ENCODE measurements at places on chromosomes 12 and 14.

GRCh38 chr12:58167622-58168021 lies 226.3 kb downstream of the ATP23 start:
- DNase-seq = no peak

DNA sequence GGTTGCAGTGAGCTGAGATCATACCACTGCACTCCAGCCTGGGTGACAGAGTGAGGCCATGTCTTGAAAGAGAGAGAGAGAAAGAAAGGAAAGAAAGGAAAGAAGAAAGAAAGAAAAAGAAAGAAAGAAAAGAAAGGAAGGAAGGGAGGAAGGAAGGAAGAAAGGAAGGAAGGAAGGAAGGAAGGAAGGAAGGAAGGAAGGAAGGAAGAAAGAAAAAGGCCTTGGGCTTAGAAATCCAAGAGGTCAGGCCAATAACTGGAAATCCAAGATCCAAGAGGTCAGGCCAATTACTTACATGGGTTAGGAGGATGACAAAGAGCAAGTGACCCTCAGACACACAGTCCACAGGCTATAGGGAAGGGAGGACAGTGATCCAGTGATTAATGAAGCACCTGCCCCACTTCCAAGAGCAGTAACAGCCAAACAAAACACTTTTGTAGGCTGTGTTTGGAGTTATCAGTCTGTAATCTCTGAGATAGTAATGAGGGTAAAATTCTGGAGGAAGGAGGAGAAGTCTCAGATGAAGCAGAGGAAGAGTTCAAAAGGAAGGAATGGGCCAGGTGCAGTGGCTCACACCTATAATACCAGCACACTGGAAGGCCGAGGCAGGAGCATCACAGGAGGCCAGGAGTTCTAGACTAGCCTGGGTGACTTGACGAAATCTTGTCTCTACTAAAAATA lies 32.2 kb upstream of the SPTLC2 start:
- no peak for DNase-seq

DNA sequence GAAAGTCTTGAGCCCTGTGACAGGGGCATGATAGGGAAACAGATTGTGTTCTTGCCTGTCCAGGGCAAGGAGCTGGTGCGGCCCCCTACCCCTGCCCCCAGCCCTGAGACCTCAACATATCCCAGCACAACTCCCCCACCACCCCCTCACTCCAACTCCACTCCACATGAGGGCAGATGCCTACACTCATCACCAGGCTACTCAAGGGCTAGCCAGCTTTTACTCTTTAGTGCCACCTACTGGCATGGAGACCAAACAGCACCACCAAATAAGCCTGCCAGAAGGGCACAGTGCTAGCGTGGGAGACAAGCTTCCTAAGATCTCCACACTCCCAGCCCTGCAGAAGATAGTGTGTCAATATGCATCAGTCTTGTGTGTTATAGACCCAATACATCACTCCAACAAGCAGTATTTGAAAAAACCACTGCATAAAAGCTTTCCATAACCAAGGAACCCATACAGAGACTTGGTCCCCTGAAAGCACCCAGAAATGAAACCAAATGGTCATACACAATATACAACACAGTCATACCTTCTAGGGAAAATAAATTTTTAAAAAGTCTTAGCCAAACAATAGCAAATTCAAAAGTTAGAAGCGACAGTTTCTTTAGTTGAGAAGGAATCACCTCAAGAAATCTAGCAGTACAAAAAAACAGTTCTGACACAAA lies 154.4 kb downstream of the KCNK10 start:
- peak; percentile 77 for DNase-seq

DNA sequence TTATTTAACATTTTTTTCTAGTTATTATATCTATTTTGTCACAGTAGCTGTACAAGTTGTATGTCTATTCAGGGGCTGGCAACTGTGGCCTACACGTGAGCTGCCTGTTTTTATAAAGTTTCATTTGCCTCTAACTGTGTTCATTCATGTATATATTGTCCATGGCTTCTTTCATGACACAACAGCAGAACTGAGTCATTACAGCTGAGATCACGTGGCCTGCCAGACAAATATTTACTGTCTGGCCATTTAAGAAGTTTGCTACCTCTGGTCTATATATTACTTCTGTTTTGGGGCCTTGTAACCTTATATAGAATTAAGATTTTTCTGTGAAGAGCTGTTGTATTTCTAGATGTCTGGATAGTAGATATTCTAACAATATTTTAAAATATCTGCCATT lies 37.9 kb downstream of the KIAA0586 start:
- DNase-seq = no peak

DNA sequence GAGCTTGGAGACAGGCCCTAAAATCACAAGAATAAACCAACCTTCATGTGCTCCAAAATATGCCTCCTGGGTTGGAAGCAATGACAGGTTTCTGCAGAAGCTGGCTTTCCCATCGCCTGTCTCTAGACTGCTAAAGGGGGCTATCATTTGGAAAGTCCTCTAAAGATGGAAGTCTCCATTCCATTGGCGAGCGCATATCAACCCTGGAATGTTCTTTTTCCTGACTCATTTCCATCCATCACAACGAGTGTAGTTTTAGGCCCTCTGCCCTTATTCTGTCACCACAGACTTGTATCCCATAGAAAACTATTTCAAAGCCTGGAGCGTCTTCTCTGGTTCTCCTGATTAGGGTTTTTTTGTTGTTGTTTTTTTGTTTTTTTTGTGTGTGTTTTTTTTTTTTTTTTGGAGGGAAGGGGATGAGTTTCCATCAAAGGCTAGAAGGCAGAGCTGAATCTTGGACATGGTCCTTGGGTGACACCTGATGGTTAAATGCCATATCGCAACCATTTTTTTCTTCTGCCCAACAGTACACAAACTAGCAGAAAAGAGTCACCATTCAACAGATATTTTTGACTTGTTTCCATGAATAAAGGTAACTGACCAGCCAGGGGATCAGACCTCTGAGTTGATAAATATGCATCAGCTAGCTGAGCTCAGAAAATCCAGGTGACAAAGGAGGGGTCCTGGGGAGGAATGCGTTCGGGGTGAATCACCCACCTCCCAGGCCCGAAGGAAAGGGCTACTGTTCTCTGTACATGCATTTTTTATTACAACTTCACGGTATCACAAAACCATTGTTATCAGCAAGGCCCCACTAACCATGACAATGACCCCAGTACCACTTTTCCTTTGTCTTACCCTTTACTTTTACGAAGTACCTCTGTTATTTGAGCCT lies 40.5 kb downstream of the KCNA5 start:
- DNase-seq = peak; percentile 22

Measured in CD4-positive, alpha-beta T cell treated with Interleukin-21 for 1 hour (primary cell).